Omental fat pad (tissue), 4 donors: ENCODE measurements at places on chromosomes 11 and 22.

GRCh38 chr11:119694334-119694733 is 34.7 kb downstream of the NECTIN1 start:
- no peak for DNase-seq

- DNase-seq = no peak
Measured at GRCh38 chr11:94731880-94732601, 36.1 kb upstream of the AMOTL1 start.

- DNase-seq = no peak
Measured at GRCh38 chr11:100832829-100833228, 145.7 kb downstream of the ARHGAP42 start.

- no peak for DNase-seq
Measured at GRCh38 chr11:19218216-19218615, 16.4 kb upstream of the CSRP3 start.

DNA sequence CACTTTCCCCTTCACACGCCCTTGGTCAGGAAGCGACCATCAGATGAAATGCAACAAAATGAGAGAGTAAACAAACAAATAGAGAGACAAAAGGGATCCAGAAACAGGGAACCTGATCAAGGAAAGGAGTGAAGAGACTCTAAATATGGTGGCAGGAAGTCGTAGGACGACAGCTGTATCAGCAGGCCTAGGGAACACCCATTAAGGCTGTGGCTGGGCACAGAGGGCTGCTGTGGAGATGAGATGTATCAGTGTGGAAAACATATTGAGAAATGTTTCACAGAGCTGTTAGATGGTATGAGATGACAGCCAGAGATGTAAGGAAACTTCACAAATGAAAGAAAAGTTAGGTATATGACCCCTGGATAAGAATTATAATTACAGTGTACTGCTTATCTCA is 155.8 kb upstream of the MTMR2 start:
- no peak for DNase-seq

DNA sequence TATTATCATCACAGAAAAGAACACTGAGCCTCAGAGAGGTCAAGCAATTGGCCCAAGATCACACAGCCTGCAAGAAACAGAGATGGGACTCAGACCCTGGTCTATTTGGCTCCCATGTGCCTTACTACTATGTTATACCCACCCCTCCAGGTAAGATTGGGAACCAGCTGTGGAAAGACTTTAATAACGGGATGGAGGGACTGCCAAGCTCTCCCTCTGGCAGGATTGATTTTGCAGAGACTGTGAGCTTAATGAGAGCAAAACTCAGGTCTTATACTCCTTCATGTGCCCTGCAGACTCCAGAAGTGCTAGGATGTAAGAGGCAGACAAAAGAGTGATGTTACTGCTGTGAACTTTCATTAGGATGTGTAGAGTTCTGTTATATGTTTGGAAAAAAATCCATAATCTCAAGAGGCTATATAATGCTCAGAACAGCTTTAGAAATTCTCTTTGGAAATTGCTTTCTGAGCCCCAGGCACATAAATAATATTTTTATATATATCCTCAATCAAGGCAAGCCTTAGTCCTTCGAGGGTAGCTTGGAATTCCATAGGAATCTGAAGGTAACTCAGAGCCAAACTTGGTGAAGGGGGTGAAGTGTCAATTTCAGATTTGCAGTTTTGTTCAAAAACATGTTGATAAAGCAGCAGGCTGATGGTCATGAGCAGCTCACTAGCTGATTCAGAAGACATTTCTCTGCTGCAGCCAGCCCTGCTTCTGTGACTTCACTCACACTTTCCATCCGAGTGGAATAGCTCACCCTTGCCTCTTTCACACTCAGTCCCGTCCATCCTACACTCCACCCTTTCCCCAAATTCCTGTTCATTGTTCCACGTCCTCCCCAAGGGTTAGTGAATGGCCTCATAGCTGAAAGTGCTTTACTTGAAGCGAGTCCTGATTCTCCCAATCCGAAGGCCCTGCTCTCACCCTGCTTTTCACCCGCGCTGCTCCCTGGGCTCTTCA is 188.8 kb downstream of the SNX19 start:
- DNase-seq = no peak

- DNase-seq = no peak
Measured at GRCh38 chr11:1202154-1202775, 20.6 kb upstream of the MUC5B start.

DNA sequence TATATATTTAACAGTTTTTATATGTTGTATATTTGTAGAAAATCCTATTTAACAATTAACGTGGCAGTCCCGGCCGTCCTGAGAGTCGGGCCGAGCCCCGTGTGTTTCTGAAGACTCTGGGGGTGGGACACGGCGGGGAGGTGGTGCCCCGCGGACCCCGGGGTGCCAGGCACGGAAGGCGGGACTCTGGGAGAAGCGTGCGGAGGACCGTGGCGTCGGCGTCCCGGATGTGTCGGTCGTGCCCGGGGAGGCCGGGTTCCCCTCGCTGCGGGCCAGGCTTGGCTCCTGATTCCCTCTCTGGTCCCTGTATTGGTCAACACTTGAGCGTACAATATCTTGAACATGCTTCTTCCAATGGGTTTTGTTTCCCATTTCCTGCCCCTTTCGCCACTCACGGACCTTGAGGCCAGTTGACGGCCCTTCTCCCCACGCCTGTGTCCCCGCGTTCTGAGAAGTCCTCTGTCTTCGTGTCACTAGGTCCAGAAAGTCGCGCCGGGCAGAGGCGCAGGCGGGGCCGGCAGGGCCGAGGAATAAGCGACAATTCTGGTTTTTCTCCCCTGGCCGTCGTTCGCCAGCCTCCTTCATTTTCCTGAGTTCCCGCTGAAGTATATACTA is 1076.7 kb downstream of the BRD1 start:
- no peak for DNase-seq

GRCh38 chr11:1918436-1919315 is 827 bp upstream of the TNNT3 start:
- no peak for DNase-seq

DNA sequence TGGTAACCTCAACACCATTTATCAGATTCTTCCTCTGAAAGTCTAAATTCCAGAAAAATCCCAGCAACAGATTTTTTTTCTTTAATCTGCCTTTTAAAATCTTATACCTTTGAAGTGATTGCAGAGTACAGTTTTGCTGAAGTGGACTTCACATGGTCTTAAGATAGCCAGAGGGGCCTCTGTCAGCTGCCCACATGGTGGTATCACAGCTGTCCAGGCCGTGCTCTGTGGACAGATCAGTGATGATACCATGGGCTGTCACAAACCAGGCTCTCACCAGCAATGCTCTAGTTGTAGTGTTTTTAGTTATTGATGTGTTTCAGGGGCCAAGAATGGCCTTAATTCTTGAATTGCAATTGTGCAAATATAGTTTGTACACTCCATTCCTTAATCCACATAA is 44.0 kb downstream of the PARVA start:
- no peak for DNase-seq

- DNase-seq = no peak
Measured at GRCh38 chr22:29310065-29310862, 3.8 kb downstream of the GAS2L1 start.

DNA sequence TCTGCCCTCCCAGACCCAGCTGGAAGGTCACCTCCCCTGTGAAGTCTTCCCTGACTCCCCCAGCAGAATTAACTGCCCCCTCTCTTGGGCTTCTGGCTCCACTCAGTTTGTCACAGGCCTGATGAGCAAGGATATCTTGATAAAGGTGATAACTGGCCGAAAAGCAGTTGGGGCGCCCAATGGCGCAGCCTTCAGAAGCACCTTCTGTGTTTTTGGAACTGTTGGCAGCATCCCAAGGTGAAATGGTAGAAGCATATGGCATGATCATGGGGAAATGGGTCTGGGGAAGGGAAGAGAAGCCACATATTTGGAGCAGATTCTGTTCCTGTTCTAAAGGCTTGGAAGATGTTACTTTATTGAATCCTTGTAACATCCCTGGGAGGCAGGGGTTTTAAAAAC is 2.8 kb upstream of the TAB1 start:
- DNase-seq = no peak

DNA sequence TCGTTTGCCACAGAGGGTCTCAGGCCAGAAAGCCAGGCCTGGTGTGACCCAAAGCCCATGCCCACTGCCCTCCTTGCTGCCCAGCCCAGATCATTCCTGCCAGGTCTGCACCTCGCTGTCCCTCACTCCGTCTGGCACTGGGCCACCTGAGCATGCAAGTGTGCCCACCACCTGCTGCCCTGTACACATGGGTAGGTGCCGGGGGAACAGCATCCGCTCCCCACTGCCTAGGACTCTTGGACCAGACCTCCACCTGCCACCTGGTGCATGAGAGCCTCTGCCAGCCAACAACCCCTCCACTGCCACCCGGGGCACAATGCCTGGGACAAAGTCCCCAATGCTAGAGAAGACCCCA is 12.5 kb downstream of the MGAT3 start:
- no peak for DNase-seq

GRCh38 chr11:93032580-93032979 is 63.1 kb downstream of the MTNR1B start:
- no peak for DNase-seq

DNA sequence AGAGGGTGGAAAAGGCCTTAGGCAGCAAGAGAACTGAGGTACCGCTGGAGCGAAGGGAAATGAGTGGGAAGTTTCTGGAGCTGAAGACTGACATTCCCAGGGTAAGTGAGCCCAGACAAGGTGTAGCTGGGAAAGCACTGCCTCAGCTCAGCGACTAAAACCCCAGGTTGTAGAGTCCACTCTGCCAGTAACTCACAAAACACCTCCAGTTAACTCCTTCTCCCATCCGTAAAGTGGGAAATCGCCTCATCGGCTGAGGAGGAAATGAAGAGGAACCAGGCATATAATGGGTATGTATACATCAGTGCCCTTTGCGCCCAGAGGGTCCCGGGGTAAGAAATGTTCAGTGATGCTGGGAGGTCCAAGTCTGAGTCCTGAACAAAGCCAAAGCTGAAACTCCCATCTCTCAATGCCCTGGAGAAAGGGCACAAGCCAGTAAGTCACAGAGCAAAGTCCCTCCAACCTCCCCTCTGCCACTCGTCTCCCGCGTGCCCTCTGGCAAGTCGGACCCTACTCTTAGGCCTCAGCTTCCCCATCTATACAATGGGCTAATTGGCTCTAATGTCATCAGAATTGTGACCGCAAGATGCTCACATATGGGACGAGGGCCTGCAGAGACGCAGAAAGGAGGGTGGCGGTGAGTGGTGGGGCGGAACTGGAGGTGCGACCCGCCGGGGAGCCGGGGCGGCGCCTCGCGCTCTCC is 588 bp downstream of the VPS37C start:
- DNase-seq = no peak

DNA sequence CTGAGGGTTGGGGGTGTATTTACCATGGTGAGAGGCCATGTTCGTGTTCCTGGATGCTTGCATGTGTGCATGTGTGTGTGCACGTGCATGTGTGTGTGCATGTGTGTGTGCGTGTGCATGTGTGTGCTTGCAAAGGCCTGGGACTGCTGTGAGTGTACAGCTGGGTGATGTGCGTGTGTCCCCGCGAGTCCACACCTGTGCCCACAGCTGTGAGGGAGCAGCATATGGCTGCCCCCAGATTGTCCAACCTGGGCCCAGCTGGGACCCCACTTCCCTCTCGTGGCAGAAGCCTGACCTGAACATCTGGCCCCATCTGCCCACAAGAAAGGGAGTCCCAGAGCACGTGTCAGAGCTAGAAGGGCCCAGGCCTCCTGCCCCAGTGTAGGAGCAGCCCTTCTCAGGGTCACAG is 8.4 kb upstream of the CD248 start:
- no peak for DNase-seq

DNA sequence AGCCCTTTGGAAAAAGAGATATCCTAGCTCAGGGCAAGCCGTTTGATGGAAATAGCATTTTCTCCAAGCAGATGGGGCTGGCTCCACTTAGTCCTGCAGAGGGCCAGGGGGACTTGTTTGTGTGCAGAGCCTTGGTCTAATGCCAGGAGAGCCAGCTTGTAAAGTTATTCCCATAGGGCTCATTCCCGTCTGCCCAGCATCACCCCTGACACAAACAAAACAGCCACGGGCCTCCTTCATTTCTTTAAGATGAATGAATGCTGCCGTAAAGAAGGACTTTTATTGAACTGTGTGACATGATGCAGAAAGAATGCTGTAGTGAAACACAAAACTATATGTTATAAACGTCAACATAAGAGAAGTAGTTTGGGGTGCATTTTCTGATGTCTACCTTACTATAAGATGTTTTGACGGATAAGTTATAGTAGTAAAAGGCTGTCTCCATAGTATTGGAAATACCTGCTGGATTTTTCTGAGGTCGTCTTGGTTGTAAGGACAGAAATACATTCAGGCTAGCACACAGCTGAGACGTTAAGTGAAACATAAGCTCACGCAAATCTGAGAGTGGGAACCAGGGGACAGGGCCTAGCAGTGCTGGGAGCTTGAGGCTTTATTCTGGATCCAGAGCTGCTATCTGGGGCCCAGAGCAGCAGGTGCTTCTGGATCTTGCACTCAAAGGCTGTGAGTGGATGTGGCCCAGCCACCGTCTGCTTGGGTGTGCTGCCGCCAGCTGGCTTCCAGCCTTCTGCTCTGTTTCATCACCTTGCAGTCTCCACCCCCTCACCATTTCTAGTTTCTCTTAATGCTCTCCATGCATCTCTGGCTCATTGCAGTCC is 53.3 kb downstream of the NCAM1 start:
- DNase-seq = no peak

DNA sequence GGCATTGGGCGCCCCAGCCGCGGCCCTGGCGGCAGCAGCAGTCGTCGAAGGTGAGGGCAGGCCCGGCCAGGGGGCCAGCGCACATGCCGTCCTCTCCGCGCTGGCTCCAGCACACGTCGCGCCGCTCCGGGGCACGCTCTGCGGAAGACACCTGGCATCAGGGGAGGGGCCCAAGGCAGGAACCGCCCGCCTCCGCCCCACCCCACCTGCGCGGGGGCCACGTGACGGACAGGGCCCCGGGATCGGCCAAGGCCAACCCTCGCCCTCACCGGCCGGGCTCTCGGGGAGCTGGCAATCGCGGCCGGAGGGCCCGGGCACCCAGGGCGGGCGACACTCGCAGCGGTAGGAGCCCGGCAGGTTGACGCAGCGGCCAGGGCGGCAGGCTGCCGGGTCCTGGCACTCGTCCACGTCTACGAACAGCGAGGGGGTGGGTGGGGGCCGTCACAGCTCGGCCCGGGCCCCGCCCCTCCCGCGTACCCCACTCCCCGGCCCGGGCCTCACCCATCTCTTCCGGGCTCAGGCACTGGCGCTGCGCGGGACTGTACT is 14.9 kb downstream of the SCYL1 start:
- DNase-seq = no peak

GRCh38 chr11:129248618-129249017 is 56.5 kb upstream of the ARHGAP32 start:
- no peak for DNase-seq

GRCh38 chr11:131389582-131389981 is 19.2 kb downstream of the NTM start:
- no peak for DNase-seq

- no peak for DNase-seq
Measured at GRCh38 chr11:32870676-32871075, 21.9 kb upstream of the QSER1 start.

- no peak for DNase-seq
Measured at GRCh38 chr22:38243007-38243765, 29.6 kb downstream of the TMEM184B start.

GRCh38 chr11:2810411-2811205 is 75.0 kb downstream of the CDKN1C start:
- DNase-seq = no peak
